ENCODE measurements at places on chromosomes 4 and X.

DNA sequence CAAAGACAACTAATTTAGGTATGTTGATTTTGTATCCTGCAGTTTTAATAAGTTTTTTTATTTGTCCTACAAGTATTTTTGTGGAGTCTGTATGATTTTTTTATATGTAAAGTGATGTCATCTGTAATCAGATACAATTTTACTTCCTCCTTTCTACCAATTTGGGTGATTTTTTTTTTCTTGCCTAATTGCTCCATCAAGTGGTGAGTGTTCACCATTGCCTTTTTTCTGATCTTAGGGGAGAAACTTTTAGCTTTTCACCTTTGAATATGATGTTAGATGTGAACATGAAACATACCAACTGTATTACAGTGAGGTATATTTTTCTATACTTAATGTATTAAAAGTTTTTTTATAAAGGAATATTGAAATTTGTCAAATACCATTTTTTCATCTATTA lies 362.3 kb downstream of the PABPC4L start:
- no peak for DNase-seq

GRCh38 chr4:101334963-101335572 lies 12.3 kb downstream of the PPP3CA start:
- no peak for DNase-seq

DNA sequence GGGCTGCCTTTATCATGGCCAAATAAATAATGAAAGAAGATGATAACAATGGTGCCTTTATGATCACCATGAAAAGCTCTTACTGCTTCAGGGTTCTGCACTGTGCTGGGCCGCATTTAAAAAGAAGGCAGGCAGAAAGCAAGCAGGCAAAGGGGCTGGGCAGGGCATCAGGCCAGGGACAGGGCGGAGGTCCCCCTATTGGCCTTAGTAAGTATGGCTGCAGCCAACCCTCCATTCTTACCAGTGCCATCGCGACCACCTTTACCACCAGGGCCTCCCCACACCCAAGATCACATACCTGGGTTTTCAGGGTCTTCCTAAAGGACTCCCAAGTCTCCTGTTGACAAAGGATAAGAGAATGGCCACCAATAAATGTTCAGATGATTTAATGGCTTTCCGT lies 38.9 kb downstream of the CNGA2 start:
- DNase-seq, result peak; percentile 31

DNA sequence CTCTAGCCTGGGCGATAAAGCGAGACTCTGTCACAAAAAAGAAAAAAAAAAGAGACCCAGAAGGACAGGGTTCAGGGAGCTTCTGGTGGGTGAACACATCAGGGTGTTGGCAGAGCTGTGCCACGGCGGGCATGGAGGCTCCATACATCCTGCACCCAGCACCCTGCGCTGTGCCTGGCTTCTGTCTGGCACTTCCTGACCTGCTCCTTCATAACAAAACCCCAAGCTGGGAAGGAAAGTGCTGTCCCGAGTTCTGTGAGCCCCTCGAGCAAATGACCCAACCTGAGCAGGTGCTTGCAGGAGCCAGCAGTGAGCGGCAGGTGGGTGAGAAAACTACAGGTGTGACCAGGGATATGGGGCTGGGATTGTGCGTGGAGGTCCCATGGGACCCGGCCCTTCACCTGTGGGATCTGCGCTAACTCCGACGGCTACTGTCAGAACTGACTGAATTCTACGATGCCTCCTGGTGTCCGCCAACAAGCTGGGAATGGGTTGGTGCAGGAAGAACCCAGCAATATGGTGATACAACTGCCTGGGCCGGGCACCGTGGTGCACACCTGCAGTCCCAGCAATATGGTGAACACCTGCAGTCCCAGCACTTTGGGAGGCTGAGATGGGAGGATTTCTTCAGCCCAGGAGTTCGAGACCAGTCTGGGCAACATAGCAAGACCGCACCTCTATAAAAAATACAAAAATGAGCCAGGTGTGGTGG lies 18.9 kb downstream of the ASMTL start:
- no peak for DNase-seq

DNA sequence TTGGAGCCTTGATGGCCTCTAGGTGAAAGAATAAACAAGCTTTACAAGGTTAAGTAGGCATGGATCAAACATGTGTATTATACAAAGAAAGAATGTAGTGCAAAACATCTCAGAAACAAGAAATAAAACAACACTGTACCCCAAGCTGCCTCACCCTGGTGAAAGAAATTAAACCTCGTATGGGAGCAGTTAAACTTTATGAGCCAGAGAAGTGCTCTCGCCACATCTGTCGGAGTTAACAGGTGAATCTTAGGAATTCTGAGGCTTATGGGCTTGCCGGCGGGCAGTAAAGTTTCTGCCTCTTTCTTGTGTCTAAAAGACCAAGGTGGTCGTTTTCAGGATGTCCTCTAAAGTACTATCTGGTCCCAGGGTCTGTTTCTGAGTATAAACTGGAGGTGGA lies 34.0 kb upstream of the ARSH start:
- no peak for DNase-seq

DNA sequence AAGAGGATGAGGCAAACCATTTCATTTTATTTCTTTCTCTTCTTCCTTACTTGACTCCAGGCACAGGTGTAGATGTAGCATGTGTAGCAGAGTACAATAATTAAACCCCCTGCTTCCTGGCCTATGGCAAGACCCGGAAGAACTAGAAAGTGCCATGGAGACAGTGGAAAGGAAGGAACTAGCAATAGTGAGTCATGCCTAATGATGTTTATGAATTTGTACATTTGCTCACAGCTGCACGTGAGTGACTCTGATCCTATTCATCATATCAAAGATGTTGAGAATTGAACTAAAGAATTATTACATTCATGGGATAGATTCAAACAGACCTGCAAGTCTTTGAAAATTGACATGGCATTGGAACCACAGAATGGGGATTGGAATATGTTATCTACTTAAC lies 2233.9 kb upstream of the TENM3 start:
- DNase-seq, result no peak

GRCh38 chr4:119728185-119728584 lies 99.6 kb upstream of the PDE5A start:
- no peak for DNase-seq

- no peak for DNase-seq
Observed at GRCh38 chrX:49166914-49167739, 4.6 kb downstream of the MAGIX start.

DNA sequence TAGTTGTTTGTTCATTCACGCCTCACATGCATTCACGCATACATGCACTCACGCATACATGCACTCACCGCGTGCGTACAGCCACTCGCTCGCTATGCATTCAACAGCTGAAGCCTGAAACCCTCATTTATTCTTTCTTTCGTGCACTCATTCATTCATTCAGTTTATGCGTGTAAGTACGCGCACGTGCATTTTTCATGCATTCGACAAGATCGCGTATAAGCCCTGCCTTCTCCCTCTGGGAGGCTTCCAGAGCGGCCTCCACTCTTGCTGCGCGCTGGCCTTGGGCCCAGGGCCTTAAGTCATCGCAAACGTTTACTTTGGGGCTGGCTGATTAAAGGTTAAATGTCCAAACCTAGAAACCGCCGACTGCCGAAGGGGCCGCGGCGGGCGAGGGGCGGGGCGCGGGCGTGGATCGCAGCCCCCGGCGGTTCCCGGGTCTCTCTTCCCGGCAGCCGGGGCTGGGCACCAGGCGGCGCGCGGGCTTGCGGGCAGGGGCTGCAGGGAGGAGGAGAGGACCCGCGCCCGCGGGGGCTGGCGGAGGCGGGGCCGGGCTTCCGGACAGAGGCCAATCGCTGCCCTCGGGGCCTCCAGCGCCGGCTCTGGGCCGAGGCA lies at the start of gene GYG2:
Gene GYG2, plus strand, starts transcription at position 587 of the 615 bp plus-strand sequence. CDS start 1,259 bp downstream, outside the sequence.
- DNase-seq, result peak; percentile 87

DNA sequence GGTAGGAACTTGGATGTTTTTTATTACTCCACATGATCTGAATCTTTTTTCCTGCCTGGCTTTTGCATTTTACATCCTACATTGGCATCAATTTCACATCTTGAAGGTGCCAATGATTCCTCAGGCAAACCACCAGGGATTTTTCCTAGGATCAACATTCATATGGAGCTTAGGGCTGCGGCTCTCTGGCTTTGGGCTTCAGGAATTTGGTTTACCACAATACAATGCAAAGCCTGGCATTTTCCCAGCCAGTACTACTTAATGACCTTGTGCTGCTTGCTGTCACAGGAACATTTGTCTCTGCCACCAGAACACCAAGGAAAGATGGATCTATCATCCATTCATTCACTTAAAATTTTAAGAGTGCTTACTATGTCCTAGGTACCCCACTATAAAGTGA lies 180.7 kb downstream of the PDGFC start:
- no peak for DNase-seq

DNA sequence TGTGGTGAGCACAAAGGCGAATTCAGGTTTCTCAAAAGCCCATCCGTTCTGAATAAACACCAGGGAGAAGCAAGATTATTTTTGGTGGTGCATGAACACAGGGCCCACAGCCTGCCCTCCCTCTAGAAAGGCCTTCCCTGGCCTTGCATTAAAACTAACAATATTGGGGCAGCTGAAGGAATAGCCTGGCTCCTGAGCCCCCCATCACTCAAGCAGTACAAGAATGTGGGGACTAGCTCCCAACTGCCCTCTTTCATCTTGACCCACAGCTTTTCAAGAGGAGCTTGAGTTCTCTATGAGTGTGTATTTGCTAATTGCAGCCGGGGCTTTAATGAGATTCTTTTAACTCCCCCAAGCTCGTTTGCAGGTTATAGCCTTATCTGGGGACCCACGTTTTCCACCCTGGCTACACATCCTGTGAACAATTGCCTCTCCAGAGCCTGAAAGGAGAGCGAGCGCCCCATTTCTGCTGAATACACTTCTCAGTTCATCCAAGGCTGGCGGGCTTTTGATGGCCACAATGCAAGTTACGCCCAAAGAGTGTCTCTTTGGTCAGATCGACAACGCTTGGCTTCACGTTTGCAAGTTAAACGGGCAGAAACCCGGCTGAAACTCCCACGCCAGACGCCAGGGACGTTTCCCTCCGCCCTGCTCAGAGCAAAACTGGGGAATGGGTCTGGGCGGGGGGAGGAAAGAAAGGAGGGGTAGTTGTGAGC lies 4.7 kb upstream of the GSX2 start:
- DNase-seq, result peak; percentile 39

- DNase-seq, result no peak
Observed at GRCh38 chr4:7744142-7744804, 195.4 kb downstream of the AFAP1 start.

GRCh38 chr4:7646384-7647061 lies 211.8 kb upstream of the PSAPL1 start:
- DNase-seq, result no peak

GRCh38 chrX:86806786-86807185 lies 658.5 kb downstream of the DACH2 start:
- peak; percentile 28 for DNase-seq

- no peak for DNase-seq
Observed at GRCh38 chr4:8510191-8510590, 69.6 kb downstream of the TRMT44 start.

DNA sequence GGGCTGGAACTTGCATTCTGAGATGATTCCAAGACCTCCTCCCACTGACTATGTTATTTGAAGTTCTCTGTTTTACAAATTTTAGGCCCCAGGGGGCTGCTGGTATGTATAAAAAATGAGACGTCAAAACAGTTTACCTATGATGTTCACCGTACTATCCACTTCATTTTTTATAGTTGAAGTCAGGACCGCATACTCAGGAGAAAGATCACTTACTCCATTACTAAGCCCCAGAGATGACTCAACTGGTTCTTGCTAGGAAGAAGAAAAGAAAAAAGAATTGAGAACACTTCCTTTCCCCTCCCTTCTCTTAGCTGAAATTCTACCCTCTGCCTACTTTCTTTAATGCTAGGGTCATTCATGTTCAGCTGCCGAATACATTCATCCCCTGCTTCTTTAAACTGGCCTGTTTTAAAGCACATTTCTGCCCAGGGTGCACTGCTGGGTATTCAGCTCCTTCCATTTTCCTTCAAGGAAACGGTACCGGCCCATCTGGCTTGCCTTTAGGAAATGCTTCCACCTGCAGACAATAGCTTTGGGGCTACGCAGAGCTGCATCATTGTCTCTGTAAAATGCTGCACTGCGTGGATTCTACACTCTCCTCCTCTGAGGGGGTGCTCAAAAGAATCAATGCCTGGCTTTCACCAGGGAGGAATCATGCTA lies 66.2 kb downstream of the IRF2 start:
- no peak for DNase-seq

DNA sequence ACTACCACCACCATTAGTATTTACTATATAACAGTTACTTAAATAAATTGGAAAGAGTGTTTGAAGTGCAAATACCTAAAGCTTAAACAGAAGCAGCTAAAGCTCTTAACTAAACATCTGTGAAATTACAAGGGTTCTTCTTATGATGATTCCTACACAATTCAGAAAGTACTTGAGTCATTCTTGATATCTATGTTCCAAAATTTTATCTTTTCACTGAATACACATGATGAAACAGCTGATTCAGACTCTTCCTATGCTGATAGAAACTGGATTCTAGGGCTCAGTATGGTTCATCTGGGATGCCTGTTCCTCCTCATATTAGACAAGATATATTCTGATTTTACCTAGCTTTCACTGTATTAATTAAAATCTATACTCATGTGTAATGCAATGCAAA lies 13.6 kb downstream of the EREG start:
- DNase-seq, result no peak

DNA sequence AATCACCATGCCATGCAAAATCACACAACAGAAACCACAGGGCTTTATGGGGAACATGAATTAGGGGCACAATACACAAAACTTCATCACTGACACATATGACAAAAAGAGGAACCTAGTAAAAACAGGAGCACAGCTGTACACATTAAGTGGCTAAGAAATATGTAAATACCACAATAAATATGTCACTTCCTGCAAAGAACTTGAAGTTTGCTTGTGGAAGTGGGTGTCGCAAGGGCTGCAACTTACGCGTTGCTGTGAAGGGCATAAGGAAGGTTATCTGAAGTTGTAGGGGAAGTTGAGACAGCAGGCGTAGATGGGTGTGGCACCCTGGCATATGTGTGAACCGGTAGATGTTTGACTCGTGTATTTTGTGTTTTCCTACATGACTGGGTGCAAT lies 42.4 kb downstream of the CLCN4 start:
- no peak for DNase-seq

GRCh38 chr4:86657910-86658309 lies 63.8 kb downstream of the PTPN13 start:
- no peak for DNase-seq

DNA sequence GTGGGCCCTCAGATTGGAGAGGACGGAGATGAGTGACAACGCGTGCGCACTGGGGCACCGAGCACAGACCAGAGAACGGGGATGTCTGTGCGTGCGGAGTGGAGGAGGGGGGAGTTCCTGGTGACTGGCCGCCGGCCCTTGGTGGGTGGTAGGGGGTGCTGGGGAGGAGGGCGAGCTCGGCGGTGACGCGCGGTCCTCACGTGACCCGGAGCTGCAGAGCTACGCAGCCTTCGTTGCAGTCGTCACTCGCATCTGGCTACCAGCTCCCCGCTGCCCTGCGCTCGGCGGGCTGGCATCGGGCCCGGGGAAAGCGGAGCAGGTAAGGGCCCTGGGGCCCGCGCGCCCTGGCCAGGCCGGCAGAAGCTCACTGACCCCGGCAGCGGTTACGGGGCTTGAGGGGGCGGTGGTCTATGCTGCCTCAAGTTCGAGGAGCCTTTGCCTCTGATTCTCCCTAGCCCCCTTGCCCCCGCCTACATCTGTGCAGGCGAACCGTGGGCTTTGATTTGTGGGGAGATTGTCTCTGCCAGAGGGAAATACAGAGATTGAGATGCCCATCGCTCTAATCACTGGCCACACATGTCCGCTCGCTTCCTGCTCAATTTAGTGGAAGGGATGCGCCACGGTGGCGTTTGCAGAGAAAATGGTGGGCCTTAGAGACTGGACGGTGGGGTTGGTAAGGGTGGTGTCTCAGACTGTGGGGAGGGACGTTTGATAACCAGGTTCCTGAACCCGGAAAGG lies at the start of gene ARMCX4:
Gene ARMCX4, plus strand, starts transcription at position 245 of the 738 bp plus-strand sequence. CDS start 3,134 bp downstream, outside the sequence.
- peak; percentile 90 for DNase-seq

Data from H9 (cell line).